Breast epithelium (tissue), 4 donors: ENCODE measurements at places on chromosomes 11 and 22.
A peak's percentile ranks its signal among the peaks of the same experiment; 100 is the strongest.

GRCh38 chr22:50175191-50175461 lies 4.6 kb downstream of the PANX2 start:
- DNase-seq = no peak

- DNase-seq = no peak
Observed at GRCh38 chr11:10432493-10432892, 22.6 kb upstream of the AMPD3 start.

GRCh38 chr11:76293189-76293631 lies 86.9 kb upstream of the WNT11 start:
- no peak for DNase-seq

- DNase-seq = no peak
Observed at GRCh38 chr11:44886790-44887140, 63.9 kb downstream of the TP53I11 start.

DNA sequence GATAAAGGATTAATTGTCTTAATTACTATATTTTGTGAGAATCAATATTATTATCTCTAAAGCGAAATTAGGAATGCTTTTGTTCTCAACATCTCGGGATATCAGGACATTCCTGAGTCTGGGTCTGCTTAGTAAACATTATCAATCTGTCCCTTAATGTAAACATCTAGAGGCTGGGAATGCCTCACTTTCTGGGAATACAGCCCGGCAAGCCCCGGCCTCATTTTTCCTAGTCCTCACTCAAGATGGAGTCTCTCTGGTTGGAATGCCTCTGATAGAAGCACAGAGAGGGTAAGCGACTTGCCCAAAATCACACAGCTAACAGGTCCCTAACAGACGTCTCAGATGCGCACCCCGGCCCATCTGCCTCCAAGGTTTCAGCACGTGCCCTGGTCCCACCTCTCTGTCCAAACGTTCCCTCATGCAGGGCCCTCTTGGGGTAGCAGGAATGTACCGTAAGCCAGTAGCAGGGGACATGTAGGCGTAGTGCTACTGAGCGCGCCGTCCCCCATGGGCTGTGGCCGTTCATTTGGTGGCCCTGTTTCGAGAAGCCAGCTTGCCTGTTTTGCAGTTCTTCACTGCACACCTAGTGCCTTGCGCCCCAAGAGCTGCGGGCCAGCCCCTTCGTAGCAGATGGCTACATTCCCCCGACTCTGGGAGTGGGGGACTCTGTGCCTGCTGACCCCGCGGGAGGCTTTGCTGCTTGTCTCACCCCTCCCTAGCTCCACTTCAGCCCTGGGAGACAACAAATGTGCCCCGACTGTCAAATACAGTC lies 62.2 kb upstream of the FADD start:
- DNase-seq = no peak

DNA sequence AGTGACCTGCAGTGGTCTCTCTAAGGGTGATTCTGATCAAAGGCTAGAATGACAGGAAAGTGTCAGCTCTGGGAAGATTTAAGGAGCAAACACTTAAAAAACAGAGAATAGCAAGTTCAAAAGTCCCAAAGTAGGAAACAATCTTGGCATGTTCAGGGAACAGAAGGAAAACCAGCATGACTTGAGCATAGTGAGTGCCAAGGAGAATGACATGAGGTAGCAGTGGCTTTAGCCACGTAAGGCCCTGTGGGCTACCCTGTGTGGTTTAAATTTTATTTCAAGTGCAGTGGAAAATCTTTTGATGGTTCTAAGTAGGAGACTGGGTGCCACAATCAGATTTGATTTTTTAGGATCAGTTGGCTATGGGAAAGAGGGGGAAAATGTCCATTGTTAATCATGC lies 149.4 kb downstream of the WNT11 start:
- DNase-seq = no peak

GRCh38 chr22:35749808-35750207 lies 32.1 kb downstream of the APOL5 start:
- DNase-seq = no peak

GRCh38 chr11:121452609-121453150 lies at the start of gene SORL1-AS1:
Gene SORL1-AS1 (minus strand): TSS chr11:121452967.
- no peak for DNase-seq

DNA sequence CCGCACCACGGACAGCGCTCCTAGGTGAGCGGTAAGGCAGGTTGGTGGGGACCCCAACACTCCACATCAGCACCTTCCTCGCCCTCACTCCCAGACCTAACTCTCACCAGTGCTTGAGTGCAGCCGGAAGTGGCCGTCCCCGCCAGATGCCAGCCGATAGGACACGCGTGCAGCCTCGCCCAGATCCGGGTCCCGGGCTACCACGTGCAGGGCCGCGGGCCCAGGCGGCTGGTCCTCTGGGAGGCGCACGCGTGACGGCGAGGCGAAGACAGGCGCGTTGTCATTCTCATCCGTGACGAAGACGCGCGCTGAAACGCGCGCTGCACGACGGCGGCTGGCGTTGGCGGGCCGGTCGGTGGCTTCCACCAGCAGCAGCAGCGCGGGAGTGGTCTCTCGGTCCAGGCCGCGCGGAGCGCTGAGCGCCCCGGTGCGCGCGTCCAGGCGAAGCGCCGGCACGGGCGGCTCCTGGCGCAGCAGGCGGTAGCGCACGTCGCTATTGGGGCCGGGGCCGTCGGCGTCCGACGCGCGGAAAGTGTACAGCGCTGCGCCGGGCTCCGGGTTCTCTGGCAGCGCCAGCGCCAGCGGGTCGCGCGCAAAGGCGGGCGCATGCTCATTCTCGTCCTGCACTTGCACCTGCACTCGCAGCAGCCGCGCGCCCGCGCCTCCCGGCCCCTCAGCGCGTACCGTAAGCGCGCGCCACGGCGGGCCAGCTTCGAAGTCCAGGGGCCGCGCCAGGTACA lies 10.8 kb upstream of the TPP1 start:
- no peak for DNase-seq

- no peak for DNase-seq
Observed at GRCh38 chr11:45879803-45880686, 5.4 kb upstream of the MAPK8IP1 start.

- no peak for DNase-seq
Observed at GRCh38 chr11:112459001-112459400, 198.3 kb upstream of the PLET1 start.

DNA sequence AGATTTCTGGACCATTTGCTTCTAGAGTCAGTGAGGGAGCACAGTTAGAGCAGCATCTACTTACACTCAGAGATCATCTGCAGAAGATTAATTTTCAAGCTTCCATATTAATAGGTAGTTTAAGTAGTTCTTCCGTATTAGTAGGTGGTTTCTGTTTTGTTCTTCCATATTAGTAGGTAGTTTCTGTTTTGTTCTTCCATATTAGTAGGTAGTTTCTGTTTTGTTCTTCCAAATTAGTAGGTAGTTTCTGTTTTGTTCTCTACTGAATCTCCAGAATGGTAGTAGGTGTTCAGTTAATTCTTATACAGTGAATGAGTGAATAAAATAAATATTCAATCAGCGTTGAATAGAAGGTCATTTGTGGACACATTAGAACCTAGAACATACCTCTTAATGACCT lies 175.7 kb downstream of the TMEM135 start:
- DNase-seq = no peak

DNA sequence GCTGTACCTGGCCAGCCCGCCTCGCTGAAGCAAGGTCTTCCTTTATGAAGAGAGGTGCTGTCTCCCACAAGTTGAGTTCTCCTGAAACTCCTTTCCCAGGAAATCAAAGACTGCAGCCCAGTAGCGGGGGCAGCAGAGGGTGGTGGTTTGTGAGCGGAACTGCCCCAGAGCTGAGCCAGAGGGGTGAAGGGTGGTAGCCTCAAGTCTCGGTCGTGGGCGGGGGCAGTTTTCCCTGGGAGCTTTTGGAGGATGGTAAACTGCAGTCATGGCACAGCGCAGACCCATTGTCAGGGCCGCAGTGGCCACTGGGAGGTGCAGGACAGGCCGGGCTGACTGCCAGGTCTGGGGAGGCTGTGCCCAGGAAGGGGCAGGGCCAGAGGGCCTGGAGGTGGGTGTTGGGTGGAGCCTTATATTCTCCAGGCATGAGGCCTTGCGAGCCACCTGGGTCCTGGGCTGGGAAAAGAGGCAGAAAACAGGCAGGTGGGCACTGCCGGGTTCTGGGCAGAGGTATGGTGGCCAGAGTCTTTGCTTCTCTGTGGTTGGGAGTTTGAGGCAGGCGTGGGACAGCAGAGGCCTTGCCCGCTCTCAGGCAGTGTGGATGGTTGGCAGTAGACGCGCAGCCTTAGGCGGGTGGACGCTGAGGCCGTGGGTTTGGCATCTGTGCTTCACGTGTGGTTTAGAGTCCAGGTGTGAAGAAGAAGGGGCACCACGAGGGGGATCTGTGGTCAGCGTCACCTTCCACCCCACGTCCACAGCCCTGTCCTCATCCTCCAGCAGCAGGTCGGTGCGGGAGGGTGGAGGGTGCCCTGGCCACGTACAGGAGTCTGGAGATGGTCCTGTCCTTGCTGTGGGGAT lies 1176.4 kb downstream of the BRD1 start:
- DNase-seq = no peak

- no peak for DNase-seq
Observed at GRCh38 chr11:57223601-57224000, 13.4 kb downstream of the APLNR start.

GRCh38 chr11:75233754-75234172 lies 6.8 kb upstream of the TPBGL start:
- no peak for DNase-seq

- no peak for DNase-seq
Observed at GRCh38 chr11:92391364-92391763, 166.7 kb downstream of the FAT3 start.

DNA sequence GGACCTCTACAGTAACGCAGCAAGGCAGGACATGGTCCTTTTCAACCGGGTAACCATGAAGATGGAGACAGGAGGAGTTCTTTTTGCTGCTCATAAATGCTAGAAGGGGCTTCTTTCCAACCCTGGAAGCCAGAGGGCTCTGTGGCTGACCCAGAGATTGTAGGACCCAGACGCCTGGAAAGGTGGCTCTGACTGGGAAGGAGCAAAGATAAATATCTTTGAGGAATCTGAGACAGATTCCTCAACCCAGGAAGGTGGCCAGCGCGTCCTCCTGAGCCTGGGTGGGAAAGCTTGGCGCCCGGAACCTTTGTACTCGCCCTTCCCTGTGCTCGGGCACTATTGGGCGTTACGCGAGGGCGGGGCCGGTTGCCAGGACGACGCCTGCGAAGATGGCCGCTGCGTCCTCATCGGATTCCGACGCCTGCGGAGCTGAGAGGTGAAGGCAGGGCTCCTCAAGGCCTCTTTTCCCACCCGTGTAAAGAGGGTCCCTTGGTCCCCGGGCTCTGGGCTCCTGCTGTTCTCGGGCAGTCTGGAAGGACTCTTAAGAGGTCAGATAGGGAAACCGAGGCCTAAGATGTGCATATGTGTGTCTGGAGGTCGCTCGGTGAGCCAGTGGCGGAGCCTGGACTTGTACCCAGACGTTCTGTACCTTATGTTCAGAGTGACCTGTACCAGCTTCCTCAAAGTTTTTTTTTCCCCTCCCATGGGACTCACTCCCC lies at the start of gene BBS1:
BBS1 (plus strand) TSS at position 365 of the 719 bp plus-strand sequence; CDS start at position 390, 25 bp downstream.
- DNase-seq = peak; percentile 76

DNA sequence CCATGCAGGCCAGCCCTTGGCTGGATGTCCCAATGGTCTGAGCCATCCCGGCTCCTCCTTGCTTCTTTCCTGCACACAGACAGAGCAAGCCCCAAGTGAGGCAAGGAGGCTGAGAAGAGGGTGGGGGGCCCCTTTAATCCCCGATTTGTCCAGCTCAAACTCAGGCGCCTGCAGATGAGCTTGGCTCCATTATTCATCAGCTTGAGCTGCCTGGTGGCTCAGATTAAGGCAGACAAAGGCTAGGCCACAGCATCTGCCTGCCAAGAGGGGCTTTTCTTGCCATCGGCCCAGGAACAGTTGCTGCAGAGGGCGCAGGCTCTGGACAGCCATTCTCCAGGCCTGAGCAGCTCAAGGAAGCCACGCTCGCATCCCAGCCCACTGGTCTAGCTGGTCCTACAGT lies 35.4 kb downstream of the LMO1 start:
- no peak for DNase-seq

DNA sequence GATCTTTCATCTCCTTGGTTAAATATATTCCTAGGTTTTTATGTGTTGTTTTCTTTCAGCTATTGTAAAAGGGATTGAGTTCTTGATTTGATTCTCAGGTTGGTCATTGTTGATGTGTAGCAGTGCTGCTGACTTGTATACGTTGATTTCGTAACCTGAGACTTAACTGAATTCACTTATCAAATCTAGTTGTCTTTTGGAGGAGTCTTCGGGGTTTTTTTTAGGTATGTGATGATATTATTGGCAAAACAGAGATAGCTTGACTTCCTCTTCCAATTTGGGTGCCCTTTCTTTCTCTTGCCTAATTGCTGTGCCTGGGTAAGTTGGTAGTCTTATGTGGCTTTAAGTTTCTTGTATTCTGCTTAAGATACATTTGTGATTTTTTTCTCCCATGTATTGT lies 52.8 kb downstream of the CBL start:
- DNase-seq = no peak

DNA sequence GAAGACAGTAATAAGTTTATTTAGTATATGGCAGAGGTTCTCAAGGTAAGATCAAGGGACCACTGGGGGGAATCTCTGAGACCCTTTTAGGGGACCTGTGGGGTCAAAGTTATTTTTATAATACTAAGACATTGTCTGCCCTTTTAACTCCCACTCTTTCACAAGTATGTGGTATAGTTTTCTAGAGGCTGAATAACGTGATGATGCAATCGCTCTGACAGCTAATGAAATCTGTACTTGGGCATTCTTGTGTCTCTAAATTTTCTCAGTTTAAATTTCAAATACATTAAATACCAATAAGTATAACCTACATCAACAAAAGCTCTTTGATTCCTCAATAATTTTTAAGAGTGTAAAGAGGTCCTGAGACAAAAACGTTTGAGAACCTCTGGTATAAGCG lies 147.9 kb downstream of the ATG16L2 start:
- no peak for DNase-seq

DNA sequence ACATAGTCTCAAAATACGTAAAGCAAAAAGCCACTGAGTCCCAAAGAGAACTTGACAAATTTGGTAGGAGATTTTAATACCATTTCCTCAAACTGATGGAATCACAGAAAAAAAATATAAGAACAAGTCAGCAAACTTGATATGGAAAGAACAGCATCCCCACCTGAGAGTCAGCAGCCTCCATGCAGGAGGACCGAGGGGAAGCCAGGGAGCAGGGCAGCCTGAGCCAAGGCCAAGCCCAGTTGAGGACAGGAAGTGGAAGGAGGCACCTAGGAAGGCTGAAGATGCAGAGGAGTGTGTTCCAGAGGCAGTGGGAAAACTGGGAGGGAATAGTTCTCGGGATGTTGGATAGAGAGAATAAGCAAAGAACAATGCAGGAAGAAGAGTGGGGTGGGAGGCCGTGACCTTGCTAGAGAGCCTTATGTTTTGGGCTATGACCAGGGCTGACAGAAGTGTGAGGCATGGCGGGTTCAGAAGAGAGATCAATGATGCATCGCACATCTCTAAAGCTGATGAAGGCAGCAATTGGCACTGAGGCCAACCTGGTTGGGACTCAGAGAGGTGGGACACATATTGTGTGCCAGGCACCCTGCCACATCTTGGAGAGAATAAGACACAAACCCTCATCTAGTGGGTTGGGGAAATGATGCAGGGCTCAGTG lies 15.4 kb downstream of the APOA4 start:
- peak; percentile 45 for DNase-seq

- DNase-seq = no peak
Observed at GRCh38 chr11:19959210-19959609, 201.1 kb downstream of the DBX1 start.
